ENCODE measurements at places on chromosomes 2 and 18.

- DNase-seq = no peak
Measured at GRCh38 chr2:129484999-129485897, 494.2 kb upstream of the RAB6C start.

- DNase-seq = peak; percentile 94
Measured at GRCh38 chr2:103009871-103010270, 248.0 kb downstream of the TMEM182 start.

DNA sequence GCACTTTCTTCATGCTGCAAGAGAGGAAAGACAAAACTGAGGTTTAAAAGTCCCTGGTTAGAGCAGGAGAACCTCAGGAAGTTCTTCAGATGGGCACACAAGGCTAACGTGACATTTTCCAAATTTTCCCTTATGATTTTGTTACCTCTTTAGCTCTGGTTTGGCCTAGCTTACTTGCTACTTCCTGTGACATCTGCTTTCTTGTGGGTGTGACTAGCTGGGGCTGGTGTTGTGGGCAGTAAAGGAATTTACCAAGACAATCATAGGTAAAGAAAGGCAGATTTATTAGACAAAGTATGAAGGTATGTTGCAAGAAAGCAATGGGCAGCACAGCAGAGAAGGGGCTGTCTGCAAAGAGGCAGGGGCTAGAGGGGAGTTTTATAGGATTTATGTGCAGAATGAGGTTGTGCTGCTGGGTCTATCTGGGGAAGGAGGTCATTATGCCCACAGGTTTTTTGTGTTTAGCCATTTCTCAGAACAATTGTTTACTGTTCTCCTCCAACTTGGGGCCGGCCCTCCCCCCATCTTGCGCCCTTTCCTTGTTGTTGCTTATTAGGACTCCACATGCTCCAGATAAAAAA lies 6.7 kb upstream of the TNP1 start:
- no peak for DNase-seq

DNA sequence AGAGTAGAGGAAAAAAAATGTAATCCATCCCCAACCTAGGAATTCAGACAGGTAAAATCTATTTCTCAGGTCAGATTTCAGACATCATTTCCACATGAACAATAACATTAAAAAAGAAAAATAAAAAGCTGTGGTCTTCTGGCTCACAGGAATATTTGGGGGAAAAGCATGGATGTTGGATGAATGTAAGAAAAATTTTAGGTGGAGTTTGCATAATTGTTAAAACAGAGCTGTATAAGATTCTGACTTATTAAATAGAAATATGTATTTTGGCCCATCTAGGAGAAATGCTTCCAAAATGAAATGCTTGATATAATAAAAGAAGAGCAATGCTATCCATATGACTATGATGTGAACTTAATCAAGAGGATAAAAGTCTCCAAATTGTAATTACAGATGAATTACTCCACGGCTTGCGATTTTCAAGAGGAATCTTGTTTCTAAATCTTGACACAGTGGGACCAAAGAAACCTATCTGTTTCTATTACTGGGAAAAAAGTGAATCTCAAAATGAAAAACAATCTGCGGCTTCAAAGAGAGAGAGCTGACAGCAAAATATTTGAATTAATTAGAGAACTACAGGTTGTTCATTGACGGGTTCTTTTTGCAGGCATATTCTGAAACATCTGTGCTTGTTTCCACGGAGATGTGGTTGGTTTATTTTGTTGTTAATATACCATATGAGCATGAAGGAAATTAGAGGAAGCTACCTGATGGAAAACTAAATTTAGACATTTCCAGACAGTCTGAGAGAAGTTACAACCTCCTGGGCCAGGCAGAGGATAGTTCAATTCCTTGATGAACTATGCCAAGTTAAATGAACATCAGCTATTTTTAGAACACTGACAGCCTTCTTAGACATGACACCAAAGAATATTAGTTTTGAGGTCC lies 468.7 kb downstream of the PID1 start:
- DNase-seq = no peak

DNA sequence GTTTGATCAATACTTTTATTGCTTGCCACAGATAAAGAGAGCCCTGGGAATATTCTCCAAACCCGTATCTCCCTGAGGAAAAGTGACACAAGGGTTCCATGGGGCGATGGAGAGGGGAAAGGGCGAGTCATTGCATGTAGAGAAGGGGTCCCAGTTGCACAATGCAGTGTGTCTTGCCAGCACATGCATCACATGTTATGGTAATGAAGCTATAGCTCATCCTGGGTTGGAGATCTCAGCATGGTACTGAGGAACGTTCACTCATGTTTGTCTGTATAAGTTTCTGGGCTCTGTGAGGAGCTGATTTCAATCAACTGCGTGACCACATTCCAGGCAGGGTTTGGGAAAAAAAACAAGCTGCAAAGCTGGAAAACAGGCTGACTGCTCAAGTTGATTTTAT lies 220.7 kb upstream of the MC4R start:
- no peak for DNase-seq

- DNase-seq = no peak
Measured at GRCh38 chr2:239813261-239814115, 211.7 kb downstream of the NDUFA10 start.

GRCh38 chr2:6921321-6921922 lies 4.2 kb downstream of the RNF144A start:
- no peak for DNase-seq

GRCh38 chr2:218557941-218558340 lies 10.2 kb downstream of the USP37 start:
- no peak for DNase-seq

GRCh38 chr2:113757138-113757657 lies 756 bp upstream of the SLC35F5 start:
- no peak for DNase-seq

GRCh38 chr2:119760237-119760955 lies 674 bp downstream of the PTPN4 start:
- no peak for DNase-seq

DNA sequence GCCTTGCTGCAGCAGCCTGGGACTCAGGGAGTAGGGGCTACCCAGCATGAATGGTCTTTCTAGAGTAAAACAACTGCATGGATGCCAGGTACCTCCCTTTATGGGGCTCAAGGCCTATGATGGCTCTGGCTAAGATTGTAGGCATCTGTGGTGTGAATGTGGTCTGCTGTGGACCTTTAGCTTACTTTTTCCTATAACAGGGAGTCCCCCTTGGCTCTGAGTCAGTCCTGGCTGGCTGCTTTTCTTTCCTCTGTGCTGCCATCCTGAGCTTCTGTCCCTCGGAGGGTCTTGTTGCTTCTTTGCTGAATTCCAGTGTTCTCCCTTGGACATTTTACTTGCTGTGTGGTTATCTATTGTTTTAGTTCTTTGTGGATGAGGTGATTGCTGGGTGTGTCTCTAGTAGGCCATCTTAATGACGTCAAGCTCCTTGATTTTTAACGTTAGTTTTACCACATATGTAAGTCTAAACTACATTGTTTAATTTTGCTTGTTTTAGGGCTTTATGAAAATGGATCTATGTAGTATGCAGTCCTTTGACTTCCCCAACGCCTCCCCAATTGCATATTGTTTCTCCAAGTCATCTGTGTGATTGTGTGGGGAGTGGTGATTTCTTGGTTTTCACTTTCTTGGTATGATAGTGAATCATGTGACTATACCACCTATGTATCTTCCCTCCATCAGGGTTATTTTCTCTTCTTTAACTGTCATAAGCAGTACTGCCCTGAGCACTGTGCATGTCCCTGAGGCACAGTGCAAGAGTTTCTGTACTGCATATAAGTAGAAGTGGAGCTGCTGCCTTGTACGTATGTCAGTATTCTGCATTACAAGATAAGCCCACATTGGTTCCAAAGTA lies 92.4 kb downstream of the NCK2 start:
- DNase-seq = no peak

DNA sequence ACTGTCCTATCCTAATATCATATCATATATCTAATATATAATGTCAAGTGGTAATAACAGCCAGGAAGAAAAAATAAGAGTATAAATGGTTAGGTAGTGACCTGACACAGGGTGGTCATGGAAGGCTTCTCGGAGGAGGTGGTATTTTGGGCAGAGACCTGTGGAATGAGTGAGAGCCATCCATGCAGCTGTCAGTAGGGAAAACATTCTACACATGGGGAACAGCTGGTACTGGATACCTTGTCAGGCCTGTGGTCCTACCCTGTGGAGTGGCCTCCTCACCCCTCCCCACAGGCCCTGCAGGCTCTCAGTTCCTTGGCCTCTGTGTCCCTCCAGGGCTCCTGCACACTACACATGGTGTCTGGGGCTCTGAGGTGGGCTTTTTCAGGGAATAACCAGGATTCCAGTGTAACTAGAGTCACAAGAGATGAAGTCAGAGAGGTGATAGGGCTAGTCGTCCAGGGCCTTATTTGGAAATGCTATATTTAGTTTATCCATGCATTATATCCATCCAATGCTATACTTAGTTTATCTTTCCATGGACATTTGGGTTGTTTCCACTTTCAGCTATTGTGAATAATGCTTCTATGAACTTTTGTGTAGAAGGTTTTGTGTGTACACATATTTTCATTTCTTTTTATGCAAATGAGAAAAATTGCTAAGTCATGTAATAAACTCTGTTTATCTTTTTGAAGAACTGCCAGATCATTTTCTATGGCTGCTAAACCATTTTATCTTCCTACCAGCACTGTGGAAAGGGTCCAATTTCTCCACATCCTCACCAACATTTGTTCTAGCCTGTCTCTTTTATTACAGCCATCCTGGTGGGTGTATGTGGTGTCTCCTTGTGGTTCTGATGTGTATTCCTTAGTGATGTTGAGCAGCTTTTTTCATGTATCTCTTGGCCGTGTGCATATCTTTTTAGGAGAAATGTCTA lies 75.6 kb downstream of the TPGS2 start:
- no peak for DNase-seq

DNA sequence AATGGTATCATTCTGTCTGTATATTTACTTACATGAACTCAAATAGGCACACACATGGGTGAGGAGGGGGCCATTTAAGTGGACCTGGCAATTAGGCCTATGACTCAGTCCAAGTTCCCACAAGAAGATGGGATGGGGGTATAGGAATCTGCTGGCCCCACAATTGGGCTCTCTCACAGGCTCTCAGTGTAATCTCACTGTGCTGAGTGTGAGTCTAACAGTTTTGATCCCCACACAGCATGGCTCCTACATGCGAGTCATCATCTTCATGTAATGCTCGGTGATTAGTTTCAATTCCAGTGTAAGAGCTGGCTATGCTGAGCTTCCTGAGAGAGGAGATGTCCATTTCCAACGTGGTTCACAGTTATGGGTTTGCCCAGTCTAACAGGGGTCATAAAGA lies 114.0 kb downstream of the GATA6 start:
- DNase-seq = no peak

All from DMS 273 treated with DMSO at 0.1 percent for 48 hours (cell line).